Gastrocnemius medialis (tissue), 4 donors: ENCODE measurements at places on chromosomes 16 and 17. TPM values are rescaled to one million over a fixed set of nuclear protein-coding genes. Genes with fewer than 3 reads are reported as not detected.

DNA sequence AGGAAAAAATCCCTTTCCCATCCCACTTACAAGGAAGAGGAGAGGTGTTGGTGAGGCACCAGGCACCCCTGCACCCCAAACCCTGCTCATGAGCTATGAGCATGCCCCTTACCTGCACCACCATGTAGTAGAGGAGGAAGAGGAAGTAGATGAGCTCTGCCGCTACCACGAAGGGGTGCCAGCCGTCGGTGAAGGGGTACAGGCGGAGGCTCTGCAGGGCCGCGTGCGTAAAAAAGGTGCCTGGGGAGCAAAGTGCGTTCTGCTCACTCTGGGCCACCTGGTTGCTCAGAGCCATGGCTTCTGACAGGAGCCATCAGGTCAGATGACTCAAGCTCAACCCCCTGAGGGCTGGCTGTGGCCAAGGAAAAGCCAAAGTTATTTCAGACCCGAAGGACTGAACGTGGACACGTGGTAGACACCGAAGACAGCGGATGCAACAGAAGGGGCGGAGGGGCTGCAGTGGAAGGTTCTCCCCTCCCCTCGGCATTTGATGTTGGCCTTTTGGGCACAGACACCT, 25.3 kb upstream of the GCSH start:
- H3K27me3 ChIP-seq, result no peaks in the 10 kb centered on the region
- H3K4me3 ChIP-seq, result no peak overlapping the region
- no peaks in the 10 kb centered on the region for H3K36me3 ChIP-seq

DNA sequence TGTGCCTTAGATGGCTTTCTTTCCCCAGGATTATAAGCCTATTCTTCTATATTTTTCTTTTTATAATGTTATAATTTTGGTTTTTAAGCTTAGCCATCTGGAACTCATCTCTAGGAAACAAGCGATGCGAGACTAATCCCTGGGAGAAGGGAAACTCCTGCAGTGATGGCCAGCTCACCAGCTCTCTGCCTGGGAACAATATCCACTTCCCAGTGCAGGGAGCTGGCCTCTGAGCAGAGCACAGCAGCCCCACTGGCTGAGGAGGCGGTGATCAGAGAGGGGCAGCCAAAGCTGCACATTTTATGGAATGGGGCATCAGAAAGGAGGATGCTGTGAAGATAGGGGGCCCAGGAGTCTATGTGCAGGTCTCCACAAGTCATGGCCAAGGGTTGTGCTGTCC, 183.3 kb downstream of the LGALS9B start:
- no peak overlapping the region for H3K4me3 ChIP-seq
- H3K27ac ChIP-seq, result no peak overlapping the region
- H3K36me3 ChIP-seq, result no peaks in the 10 kb centered on the region
- no peaks in the 10 kb centered on the region for H3K4me1 ChIP-seq
- DNase-seq, result no peak

DNA sequence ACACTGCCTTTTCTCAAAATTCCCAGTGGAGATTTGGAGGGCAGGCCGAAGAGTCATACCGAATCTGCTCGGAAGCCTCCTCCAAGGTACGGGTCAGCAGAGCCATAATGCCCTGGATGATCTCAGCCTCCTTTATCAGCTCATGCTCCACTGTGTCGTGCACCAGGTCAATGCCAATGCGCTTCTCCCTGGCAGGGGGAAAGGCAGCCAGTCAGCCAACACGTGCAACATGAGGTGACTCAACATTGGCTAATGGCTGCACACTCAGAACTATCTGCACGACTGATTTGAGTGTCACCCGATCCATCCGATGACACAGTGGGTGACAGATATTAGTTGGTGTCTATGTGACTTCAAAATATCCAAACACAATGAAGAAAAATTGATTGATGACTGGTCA, 15.8 kb downstream of the TEKT1 start:
- no peak overlapping the region for H3K27ac ChIP-seq
- DNase-seq, result no peak
- no peaks in the 10 kb centered on the region for H3K36me3 ChIP-seq
- H3K4me3 ChIP-seq, result no peak overlapping the region
- H3K4me1 ChIP-seq, result no peaks in the 10 kb centered on the region

CA7 gene
- not detected for total RNA-seq

ATP2A1 gene
- 710 TPM for total RNA-seq
